ENCODE measurements at places on chromosomes 7 and 10.

GRCh38 chr10:35705671-35706070 lies 63.6 kb upstream of the FZD8 start:
- DNase-seq, result no peak

DNA sequence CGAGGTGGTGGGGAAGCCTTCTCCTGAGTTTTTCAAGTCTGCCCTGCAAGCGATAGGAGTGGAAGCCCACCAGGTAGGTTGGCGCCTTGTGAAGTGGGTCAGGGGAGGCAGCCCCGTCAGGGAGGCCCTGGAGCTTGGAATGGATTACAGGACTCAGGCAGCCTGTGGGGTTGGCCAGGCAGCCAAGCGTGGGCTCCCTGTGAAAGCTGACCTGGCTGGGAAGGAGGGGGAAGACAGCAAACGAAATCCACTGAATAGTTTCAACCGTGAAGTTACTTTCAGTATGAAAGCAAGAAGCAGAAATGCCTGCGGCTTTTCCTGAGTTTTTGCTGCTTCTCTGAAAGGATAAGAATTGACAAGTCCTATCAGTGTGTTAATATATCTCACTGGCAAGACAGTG lies 36.4 kb downstream of the LHPP start:
- DNase-seq, result no peak

GRCh38 chr10:63409465-63410027 lies 56.2 kb downstream of the JMJD1C start:
- no peak for DNase-seq

DNA sequence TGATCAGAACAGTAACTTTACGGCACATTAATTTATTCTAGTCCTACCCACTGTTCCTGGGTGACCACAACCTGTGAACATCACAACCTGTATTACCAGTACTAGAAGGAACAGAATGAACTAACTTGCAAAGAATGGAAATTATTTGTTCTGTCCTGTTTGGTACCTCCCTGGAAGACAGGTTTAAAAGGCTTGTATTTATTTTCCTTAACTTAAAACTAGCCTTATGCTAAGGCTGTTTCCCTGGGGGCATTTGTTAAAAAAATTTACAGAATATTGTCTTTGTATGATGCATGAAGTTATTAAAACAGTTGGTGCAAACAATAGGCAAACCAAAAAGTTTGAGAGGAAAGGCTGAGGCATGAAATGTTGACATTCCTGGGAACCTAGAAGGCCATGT lies 132.7 kb downstream of the DNAJC1 start:
- no peak for DNase-seq

- no peak for DNase-seq
These were observed 283.5 kb downstream of the PLXNA4 start for GRCh38 chr7:132292803-132293202.

GRCh38 chr10:106618646-106619045 lies 545.9 kb downstream of the SORCS1 start:
- no peak for DNase-seq

GRCh38 chr7:102843850-102844249 lies 69.0 kb upstream of the LRRC17 start:
- DNase-seq, result no peak

- peak; percentile 55 for DNase-seq
These were observed 24.1 kb downstream of the PRF1 start for GRCh38 chr10:70578371-70578947.

DNA sequence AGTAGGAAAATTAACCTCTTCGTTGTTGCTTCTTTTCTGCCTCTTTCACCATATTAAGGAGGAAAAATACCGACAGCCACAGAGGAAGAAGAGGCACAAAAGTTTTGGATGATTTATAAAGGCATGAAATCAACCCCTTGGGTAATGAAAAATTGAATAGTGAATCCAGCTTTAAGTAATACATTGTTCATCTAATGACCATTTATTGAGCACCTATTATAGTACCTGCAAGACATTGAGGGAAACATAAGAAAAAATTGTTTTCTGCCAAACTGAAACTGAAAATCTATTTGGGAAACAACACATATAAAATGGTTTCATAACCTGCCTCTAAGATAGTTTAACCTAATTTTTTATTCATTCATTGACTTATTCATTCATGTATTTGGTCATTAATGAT lies 8.2 kb downstream of the ECHDC3 start:
- no peak for DNase-seq

GRCh38 chr10:4663162-4663992 lies 162.6 kb upstream of the AKR1E2 start:
- DNase-seq, result no peak

DNA sequence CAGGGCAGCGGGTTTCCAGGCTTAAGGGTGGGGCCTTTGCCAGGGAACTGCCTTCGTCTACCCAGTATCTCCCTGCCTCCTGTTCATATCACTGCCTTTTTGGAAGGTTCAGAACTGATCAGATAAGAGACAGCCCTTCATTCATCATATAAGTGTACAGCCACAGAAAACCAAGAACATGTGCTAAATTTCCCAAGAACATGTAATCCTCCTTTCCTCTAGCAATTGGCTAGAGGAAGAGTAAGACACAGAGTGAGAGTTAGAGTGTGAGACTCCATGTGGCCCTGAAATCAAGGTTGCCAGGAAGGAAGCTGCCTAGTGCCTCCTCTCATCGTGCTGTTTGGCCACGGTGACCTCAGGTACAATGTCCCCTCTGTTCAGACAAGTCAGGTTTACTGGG lies 770.9 kb downstream of the TNS3 start:
- DNase-seq, result no peak

- DNase-seq, result no peak
These were observed 375 bp upstream of the FGF8 start for GRCh38 chr10:101776161-101776817.

DNA sequence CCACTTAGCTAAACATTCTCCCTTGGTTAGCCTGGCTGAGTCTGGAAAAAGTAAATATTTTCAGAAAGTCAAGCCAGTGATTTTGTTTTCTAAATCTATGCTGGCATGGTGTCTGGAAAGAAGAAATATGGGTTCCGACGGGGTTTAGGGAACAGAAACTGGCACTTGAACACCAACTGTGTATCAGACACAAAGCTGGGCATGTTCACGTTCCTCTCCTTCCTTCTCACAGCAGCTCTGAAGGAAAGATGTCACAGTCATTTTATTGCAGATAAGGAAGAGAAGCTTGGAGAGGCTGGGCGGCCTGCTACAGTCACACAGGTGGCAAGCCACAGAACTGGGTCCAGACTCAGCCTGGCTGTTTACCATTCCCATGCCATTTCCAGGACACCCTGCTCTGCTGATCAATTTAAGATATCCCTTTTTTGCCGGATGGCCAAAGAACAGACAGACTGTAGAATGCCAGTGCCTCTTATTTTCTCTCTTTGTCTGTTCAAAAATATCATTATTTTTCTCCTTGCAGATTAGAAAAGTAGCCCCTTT lies 118.8 kb downstream of the HERPUD2 start:
- no peak for DNase-seq

DNA sequence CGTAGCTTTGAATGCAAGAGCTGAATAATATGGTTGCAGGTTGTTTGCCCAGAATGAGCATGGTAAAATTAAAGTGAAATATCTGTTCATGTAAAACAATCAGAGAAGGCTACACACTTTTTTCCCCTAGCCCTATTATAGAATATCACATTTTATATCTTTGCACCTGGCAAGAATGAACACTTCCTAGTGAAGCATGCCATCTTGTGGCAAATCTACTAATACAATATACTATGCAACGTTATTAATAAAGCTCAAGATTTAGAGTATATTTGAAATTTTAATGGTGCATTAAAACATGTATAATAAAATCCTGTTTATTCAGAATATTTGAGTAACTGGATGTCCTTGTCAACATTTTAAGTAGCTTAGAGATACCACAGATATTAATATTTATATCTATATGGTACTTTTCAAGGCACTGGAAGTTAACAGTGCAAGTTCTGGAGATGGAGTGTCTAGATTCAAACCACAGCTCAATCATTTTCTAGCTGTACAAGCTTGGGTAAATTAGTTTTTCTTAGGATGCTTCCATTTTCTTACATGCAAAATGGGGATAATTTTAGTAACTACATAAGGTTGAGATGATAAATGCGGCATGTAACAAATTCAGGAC lies 643.1 kb upstream of the SEMA3D start:
- DNase-seq, result no peak

DNA sequence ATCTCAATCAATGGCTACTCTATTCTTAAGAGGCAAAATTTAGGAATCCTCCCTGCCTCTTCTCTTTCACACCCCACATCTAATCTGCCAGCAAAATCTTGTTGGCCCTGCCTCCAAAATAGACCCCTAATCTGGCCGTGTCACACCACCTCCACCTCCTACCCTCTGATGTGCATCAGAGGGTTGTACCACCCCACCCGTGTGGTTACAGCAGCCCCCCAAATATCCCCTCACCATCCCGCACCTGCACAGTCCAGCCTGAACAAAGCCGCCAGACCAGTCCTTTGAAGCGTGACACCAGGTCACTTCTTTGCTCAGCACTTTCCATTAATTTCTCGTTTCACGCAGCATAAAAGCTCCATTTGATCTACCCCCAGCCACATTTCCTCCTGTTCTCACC lies 776 bp upstream of the XPNPEP1 start:
- DNase-seq, result no peak

- peak; percentile 26 for DNase-seq
These were observed 694 bp upstream of the WASL start for GRCh38 chr7:123749537-123749857.

DNA sequence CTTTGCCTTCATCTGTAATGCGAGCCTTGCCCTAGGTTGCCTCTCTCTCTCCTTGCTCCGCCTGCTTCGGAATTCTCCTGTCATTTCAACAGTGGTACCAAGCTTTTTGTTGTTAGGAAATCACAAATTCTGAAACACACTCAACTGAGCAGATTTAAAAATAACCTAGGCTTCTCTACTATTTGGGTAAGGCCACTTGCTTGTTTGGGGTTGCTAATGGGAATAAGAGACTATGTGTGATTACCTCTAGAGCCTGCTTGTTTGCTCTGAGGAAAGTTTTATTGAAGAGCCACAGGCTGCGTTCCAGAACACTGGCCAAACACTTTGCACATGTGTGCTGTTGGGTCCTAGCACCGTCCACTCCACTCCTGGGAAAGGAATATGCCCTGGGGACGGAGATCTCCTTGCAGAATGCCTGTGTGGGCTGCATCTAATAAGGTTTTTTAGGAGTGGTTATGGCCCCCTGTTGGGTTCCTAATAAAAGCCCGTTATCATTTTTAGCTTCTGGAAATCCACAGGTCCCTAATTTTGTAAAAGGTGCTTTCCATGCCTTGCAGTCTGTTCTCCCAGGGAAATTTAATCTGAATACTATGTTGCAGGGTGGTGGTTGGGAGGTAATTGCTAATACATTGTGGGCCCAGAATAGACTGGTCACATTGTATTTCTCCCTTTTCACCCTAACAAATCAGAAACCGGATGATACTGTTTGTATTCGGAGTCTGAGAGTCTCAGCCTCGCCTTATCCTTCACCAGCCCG lies 68.7 kb upstream of the KLF6 start:
- no peak for DNase-seq

DNA sequence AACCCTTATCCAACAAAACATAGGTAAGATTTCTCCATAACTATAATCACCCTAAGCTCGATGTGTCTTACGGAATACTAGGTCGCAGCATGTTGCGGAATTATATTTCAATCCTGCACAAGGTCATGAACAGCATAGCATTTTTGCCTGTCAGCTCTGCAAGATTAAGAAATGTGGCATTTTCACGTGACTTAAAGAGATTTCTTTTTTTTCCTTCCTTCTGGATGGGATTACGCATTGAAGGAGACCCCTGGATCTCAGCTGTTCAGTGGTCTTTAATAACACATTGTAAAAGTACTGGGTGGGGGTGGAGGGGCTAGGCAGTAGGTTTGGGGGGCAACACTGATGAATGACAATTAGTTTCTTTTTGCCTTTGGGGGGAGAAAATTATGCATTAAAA lies 106.7 kb downstream of the CUBN start:
- no peak for DNase-seq

GRCh38 chr10:71457908-71458307 lies 61.2 kb downstream of the CDH23 start:
- DNase-seq, result no peak

GRCh38 chr7:76196786-76197185 lies 4.9 kb upstream of the SRRM3 start:
- no peak for DNase-seq

DNA sequence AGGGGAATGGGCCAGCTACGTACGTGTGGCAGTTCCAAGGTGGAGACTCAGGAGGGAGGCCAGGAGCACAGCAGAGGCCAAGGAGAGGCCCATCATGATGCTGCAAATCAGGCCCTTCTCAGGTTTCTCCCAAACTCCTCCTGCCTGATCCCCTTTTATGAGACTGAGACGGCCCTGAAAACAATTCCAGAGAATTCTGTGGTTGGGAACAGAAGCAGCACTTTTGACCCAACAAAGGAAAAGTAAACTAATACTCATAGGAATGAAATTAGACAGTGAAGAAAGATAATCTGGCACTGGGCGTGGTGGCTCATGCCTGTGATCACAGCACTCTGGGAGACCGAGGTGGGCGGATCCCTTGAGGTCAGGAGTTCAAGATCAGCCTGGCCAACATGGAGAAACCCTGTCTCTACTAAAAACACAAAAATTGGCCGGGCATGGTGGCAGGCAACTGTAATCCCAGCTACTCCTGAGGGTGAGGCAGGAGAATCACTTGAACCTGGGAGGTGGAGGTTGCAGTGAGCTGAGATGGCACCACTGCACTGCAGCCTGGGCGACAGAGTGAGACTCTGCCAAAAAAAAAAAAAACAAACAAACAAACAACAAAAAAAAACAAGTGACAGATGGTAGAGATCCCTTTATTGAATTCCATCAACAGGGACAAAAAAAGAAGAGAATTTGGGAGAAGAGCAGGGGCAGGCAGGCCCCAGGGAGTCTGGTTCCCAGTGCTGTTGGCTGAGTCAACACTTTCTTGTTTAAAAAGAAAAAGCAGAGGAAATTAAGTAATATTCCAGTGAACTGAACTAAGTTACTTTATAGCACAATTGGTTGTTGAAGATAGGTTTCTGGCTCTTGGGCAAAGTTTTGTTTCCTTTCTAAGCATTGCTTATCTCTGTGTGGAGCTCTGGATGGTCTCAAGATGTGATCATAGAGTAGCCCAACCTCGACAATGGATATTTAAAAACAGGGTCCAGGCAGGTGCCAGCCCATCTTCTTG lies at the start of gene CCL26:
Gene CCL26 (minus strand): TSS at position 131 of the 997 bp plus-strand sequence. CDS start 35 bp downstream, at position 96.
- no peak for DNase-seq

DNA sequence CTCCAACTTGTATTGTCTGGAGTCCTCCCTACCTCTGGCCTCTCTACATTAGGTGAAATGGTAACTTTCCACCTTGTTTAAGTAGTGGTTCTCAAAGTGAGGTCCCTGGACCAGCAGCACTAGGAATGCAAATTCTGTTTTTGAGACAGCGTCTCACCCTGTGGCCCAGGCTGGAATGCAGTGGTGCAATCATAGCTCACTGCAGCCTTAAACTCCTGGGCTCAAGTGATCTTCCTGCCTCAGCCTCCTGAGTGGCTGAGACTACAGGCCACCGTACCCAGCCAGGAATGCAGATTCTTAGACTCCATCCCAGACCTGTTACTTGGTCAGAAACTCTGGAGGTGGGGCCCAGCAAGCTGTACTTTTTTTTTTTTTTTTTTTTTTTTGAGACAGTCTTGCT lies 6.8 kb upstream of the TBL2 start:
- DNase-seq, result no peak

DNA sequence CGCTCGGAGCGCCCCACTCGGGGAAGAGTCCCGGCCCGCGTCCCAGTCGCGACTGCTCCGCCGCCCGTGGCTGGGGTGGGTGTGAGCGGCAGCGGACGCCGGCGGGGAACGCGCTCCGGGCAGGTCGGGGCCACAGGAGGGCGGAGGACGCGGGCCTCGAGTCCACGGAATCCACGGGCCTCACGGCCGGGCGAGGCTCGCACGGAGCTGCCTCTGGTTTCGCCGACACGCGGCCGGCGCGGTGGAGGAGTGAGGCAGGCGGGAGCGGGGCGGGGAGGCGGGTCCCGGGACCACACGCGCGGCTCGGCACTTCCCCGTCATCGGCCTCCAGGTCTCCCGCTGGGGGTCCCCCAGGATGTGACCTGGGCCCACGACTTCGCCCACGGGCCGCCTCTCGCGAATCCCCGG lies 533 bp upstream of the NKX6-2 start:
- no peak for DNase-seq
